AG09309 (cell line): ENCODE measurements at places on chromosomes 11 and 22.
A peak's percentile ranks its signal among the peaks of the same experiment; 100 is the strongest.

GRCh38 chr11:124301548-124301947 lies 12.2 kb downstream of the OR8D1 start:
- DNase-seq = no peak

DNA sequence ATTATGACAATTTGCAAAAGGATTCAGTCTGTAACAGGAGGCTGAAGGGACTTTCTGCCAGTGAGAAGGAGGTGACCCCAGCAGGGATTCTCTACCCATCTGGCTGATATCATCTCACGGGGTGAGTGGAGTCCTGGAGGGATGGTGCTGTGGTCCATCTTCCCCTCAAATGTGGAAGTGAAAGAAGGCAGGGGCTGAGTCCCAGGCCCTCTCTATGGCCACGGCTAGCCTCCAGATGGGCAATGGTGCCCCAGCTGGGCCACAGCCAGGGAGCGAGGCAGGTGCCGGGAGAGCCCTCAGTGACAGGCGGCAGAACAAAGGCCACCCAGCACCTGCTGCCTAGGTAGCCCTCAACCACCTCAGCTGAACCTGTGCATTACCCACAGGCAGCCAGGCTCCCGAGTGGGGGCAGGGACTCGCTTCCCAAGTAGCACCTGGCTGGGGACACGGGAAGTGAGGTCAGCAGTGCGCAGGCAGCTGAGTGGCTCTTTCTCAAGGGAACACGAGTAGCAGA lies 6.7 kb downstream of the NECTIN1 start:
- DNase-seq = no peak

GRCh38 chr11:67507242-67507863 lies 609 bp downstream of the CDK2AP2 start:
- DNase-seq = peak; percentile 17

DNA sequence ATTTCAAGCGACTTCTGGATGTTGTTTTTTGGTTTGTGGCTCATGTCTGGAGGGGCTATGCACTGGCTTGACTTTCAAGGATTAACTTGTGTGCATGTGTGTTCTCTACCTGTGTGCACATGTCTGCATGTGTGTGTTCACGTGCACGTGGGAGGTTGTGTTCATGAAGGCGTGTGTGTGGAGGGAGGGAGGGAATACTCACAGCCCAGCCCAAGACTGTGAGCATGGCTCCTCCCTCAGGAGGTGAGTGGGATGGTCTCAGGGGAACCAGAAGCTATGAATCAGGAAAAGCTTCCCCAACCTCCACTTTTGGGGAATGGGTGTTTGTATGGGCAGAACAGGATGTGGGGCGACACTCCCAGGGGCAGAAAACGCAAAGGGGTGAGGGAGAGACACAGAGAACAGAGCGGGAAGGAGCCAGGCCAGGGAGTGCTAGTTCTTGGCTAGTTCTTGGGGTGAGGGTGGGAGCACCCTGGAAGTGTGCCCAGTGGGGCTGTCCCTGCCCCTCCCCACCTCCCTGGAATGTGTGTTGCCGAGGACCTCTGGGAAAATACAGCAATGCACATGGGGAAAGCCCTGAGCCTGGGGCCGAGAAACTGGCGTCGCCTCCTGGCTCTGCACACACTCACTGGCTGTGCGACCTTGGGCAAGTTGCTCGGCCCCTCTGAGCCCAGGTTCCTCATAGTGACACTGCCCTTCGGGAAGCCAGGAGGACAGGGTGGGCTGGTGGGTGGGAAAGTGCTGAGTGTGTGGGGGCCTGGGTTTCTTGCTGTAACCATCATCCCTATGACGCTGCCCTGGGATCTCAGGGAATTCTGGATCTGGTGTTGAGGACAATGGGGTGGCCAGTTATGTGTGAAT lies 16.9 kb upstream of the ALX4 start:
- no peak for DNase-seq

DNA sequence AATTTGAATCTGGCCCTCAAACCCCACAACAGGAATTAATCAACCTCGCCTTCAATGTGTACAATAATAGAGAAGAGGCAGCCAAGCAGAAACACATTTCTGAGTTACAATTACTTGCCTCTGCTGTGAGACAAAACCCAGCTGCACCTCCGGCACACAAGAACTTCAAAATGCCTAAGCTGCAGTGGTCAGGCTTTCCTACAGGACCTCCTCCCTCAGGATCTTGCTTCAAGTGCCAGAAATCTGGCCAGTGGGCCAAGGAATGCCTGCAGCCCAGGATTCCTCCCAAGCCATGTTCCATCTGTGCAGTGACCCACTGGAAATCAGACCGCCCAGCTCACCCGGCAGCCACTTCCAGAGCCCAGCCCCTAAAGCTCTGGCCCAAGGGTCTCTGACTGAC lies 3.4 kb upstream of the NDUFC2 start:
- DNase-seq = no peak

DNA sequence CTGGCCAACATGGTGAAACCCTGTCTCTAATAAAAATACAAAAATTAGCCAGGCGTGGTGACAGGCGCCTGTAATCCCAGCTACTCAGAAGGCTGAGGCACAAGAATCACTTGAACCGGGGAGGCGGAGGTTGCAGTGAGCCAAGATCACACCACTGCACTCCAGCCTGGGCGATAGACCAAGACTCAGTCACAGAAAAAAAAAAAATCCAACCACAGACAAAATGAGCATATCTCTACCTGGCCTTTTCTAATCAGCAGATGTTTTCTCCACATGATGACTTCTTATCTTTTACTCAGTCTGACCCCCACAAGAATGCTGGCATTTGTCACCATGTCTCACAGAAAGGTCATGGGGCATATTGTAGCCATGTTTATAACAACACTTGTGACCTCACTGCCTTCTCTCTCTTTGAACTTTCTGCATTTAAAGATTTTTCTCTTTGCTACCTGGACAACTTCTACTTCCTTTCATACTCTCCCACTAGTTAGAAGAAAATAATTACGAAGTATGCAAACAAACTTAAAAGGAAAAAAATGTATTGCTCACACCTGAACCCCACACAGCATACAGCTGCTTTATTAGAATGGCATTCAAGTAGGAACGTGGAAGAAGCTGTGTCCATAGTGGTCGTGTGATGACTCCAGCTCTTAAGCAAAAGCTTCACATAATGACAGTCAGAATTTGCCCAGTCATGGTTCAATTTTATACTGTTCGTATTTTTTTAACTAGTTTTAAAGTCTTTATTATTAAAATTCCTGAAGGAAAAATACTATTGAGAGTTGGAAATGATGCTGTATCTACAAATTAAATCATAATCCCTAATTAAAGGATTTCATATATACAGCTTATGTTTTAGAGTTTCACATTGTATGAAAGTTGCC lies 65.4 kb downstream of the ZC3H12C start:
- DNase-seq = no peak

GRCh38 chr22:46598737-46599424 lies 21.3 kb upstream of the GRAMD4 start:
- no peak for DNase-seq

GRCh38 chr11:45078236-45079074 lies 68.0 kb upstream of the PRDM11 start:
- no peak for DNase-seq

DNA sequence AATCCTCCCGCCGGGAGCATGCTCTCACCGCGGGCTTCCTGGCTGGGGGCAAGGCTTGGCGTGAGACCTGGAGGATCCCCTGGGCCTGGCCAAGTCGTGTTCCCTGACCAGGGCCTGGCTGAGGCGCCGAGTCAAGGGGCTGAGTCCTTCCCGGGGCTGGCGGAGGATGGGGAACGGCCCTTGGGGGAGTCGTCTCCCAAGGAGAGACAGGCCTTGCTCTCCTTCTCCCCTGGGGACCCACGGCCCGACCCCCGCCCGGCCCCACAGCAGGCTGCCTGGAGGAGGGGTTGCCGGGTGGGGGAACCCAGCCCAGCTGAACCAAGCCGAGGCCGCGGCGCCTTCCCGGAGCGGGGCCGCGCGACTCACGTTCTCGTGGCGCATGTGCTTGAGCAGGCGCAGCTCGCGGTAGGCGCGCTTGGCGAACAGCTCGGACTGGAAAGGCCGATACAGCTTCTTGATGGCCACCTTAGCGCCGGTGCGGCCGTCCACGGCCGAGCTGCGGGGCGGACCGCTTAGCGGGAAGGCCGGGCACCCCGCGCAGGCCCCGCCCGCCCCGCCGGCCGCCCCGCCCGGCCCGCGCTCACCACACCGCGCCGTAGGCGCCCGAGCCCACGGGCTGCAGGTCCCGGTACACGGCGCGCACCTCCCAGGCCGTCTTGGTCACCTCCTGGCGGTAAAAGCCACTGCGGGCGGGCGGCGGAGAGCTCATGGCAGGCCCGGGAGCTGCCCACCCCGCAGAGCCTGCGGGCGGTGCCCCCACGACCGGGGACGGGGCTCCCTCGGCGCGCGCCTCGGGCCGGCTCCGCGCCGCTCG lies 475 bp downstream of the MAPK12 start:
- DNase-seq = no peak

- peak; percentile 32 for DNase-seq
These were observed 847.1 kb downstream of the OPCML start for GRCh38 chr11:132685174-132685611.

GRCh38 chr11:5663511-5663910 lies 21.4 kb downstream of the TRIM5 start:
- no peak for DNase-seq
